ENCODE measurements at places on chromosomes 5 and 9.

DNA sequence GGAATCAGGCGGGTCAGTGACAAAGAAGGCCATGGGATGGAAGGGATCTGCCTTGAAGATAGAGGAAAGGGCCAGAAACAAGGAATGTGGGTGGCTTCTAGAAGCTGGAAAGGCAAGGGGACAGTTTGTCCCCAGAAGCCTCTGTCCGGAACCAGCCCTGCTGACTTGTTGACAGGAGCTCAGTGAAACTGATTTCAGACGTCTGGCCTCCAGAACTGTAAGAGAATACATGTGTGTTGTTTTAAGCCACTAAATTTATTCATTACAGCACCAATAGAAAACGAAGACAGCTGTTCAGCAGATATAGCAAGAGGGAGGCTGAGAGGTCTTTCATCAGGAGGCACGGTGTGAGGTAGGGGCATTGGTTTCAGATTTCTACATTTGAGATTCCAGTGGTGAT is 422.5 kb downstream of the KDM4C start:
- no peak for DNase-seq

DNA sequence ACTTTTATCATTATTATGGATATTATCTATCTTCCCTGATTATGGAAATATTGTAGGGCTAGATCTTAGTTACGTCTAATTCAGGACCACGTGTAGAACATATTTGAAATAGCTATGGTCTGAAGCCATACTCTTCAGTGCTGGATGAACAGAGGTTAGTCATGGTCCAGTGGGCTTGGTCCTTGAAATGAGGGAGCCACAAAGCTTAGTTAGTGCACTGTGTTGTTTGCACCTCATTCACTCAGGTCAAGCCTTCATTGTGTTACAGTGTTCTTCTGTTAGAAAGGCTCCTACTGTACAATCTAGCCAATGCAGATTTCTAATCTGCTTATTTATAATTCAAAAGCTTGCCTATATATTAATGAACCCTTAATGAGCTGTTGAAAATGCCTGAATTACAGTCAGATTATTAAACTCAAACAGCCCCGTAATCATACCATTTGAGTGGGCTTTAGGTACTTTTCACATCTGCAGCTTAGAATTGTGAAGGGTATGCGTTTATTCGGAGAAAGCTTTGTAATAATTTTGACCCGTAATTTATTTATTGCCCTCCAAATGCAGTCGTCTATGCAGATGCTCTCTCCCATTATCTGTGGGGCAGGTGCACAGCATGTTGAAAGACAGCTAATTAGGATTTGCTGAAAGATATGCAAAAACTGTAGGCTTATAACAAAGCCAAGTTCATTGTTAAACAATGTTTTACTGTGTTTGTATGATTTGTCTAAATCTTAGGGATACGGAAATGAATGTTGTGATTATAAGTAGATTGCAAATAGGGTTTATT is 164.9 kb downstream of the PBX3 start:
- no peak for DNase-seq

GRCh38 chr9:108095496-108095895 is 605.9 kb upstream of the KLF4 start:
- DNase-seq: no peak

DNA sequence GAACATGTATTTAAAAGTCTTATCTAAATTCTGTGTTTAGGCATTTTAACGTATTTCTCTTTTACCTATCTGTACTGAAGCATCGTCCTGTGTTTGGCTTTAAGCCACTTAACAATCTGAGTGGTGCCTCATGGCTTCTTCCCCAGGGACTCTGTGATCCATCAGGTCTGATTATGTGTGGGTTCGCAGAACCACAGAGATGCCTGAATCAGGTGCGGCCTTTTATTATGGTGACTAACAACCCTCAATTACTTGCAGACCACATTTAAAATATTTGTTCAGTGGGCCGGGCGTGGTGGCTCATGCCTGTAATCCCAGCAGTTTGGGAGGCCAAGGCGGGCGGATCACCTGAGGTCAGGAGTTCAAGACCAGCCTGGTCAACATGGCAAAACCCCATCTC is 39.6 kb upstream of the SAP30L start:
- DNase-seq: no peak

- DNase-seq: no peak
Observed at GRCh38 chr9:18689921-18690320, 216.0 kb downstream of the ADAMTSL1 start.

GRCh38 chr5:58466939-58467338 is 7.1 kb upstream of the PLK2 start:
- DNase-seq: no peak

DNA sequence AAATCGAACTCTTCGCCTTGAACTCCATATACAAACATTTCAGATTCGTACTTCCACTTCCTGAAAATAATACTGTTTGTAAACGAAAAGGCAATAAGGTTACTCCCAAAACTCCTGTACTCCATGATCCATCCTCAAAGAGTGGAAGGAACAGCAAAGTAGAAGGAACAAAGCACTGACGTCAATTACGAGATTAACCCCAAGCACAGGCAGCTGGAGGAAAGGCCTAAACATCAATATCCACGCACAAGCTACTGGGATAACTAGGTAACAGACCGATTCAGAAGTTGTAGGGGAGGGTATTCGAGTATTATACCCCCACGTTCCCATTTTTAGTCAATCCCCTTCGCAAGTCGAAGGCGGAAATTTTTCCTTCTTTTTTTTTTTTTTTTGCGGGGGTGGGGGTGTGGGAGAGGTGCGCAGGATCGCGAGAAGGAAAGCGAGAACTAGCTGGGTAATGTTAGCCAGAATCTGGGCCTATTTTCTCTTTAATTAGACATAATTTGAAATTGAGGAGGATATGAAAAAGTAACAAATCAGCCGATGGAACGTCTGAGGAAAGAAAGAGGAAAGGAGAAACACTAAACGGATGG is 909 bp downstream of the AFF4 start:
- DNase-seq: no peak

DNA sequence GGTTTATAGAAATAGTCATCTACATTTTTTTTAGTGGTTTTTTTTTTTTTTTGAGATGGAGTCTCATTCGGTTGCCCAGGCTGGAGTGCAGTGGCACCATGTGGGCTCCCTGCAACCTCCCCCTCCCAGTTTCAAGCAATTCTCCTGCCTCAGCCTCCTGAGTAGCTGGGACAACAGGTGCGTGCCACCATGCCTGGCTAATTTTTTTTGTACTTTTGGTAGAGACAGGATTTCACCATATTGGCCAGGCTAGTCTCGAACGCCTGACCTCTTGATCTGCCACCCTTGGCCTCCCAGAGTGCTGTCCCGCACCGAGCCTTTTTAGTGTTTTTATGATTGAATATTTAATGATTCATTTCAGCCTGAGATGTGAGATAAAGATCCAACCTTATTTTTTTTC is 27.3 kb downstream of the ANKRD33B start:
- DNase-seq: no peak

DNA sequence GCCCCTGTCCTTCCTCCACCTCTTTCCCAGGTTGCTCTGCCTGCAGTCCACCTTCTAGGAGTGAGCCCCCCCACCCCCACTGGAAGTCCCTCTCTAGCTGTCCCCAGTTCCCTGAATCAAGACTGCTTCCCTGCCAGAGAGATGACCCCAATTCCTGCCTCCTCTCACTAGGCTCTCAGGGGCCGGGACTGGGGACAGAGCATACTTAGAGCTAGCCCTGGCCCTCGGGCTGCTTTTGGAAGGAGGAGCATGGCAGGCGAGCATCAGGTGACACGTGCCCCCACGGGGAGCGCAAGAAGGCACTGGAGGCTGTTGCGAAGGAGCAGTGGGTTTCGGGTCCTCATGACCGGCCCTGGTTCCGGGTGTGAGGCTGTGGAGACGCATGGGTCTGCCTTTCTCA is 9.7 kb downstream of the TRAF2 start:
- no peak for DNase-seq

- DNase-seq: no peak
Observed at GRCh38 chr5:175606409-175606808, 51.5 kb upstream of the HRH2 start.

GRCh38 chr5:68953231-68953874 is 140.5 kb upstream of the SLC30A5 start:
- no peak for DNase-seq

DNA sequence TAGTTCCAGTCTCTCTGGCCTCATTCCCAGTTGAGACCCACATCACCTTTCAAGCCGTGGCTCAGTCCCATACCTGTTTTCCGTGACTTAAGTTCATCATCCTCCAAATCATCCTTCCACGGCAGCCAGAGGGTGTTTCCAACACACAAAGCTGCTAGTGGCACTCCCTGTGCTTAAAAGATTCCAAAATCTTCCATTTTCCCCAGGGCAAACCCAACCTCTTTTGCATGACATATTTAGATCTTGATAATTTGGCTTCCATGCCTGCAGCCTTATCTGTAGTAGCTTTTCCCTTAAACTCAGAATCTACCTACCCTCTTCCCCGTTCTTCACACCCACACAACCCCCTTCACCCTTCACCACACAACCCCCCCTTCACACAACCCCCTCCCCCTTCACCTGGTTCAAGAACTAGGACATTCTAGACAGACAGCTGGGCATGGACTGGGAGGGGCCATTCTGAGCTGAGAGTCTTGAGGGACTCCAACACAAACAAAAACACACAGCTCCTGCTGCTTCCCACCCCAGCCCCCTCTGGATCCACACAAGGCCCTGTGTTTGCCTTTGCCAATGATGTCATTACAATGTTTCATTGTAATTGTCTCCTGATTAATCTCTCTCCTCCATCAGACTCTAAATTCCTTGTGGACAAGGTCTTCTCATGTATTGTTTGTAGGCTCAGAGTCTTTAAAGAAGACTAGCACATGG is 268.2 kb downstream of the SH3GL2 start:
- no peak for DNase-seq
